AG08395 (cell line): ENCODE measurements at places on chromosomes 2 and 18.

DNA sequence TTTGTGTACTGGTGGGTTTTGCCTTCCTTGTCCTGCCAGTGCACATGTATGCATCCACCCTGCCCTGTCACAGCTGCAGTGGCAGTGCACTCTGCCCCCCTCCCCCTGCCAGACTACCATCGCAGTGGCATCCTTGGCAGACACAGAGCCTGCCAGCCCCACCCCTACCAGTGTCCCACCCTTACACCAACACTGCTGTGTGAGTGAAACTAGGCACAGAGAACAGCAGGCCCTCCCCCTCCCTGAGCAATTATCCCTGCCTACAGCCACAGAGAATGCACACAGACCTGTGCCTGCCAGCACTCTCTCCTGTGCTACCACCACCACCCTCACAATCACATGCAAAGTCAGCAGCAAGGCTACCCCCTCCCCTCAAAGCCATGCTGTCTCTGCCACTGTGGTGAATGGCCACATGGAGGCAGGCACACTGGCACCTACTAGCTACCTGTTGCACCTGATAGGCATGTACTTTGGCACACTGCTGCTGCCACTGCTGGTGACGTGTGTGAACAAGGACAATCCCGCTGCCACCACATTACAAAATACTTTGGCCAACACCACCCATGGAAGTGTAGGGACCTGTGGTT, 239.8 kb downstream of the CALCRL start:
- no peak for DNase-seq

GRCh38 chr2:180992994-180993393, 12.6 kb downstream of the UBE2E3 start:
- DNase-seq = no peak

DNA sequence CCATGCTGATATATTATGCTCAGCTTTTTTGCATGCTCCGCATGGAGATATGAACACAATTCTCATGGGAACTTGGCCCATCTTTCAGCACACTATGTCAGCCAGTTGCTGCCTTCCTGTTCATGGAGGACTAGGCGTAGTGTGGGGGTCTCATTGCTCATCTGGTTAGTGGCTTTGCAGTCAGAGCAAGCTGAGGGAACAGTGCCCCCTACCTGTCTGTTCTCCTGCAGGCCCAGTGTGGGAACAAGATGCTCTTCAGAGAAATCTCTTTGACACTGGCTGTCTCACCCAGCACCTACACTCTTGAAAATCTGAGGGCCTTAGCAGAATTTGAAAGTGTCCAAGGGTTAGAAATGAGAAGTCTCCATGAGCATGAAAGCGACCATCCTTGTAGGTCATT, 47.1 kb downstream of the SPTBN1 start:
- no peak for DNase-seq

GRCh38 chr18:77052983-77053309, 79.6 kb downstream of the MBP start:
- no peak for DNase-seq

DNA sequence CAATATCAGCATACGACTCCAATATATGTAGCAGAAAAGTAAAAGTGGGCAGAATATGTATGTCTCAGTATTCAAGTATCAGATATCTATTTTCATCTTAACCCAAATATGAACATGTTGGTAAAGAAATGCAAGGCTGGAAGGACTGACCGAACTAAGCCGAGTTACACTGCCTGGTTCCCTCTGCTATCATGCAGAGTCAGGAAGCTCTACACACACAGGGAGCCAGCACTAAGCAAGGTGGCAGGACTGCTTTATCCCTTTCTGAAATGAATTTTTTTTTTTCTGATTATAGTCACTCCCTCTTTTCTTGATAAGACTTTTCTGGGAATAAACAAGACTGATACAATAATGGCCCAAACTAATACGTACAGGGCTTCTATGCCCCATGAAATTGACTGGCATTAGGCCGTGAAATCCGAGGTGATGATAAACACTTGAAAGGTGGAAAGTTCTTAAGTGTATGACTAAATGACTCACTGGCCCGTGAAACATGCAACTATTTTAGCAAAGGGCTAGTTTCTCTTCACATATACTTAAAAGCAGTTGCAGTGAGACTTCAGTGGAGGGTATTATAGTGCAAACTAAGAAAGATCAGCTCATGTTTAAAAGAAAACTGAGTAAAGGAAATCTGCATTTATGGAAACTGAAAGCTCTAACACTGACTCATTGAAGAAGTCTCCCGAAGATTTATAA, 14.9 kb downstream of the DPP4 start:
- no peak for DNase-seq

- no peak for DNase-seq
These were observed 114.3 kb downstream of the CELF4 start for GRCh38 chr18:37451239-37451825.

DNA sequence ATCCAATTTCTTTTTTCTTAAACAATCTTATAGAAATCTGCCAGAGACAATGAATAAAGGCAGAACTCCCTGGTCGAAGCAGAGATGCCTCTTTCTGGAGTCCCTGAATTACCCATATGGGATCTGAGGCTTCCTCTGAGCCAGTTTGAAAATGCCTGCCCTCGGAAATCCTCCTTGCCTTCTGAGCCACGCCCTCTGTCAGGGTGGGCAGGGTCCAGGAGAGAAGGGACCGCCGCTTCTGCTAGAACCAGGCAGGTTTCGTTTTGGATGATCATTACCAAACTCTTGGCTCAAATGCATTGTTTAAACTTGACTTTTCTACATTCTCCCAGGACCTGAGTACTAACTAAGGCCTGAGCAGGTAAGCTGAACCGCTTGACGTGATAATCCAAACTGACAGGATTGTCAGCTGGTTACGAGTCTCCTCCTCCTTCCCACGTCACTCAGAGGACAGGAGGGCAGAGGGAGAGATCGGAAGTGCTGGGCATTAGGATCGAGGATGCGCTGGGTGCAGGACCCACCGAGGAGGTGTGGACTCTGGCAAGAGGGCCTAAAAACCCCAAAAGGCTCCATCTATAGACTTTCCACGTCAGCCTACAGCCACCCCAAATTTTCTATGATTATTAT, 128.4 kb downstream of the KLHL29 start:
- no peak for DNase-seq

DNA sequence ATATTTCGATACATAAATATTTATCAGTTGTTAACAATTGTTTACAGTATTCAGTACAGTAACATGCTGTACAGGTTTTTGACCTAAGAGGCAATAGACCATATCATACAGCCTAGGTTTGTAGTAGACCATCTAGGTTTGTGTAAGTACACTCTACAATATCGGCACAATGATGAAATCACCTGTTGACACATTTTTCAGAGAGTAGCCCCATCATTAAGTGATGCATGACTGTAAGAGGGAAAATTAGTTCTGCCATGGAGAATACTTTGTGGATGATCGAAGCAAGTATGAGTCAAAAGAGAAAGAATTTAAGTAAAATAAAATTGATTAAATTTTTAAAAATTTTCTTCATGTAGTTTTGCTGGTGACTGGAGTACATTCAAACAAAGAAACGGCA, 32.6 kb downstream of the VIT start:
- DNase-seq = no peak

DNA sequence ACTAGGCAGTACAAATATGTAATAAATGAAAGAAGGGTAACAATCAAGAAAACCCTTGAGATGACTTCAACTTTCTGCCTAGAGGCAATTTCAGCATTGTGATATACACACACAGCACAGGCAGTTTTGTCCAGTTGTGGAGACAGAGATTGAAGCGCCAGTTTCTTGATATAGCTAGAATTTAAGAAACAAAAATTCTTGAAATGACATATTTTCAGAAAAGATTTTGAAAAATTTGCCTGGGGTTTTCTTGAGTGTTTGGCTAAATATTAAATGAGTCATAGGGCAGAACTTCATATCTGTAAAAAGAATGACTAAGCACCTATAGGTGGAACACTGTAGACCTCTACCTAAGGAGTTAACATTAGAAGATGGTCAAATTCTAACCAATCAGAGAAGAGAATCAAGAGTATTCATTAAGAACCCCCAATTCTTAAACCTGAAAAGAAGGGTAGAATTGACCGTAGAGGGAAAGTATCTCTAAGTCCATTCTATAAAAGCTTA, 1266.8 kb upstream of the TMEFF2 start:
- no peak for DNase-seq

GRCh38 chr2:99861376-99861760, 281.0 kb downstream of the AFF3 start:
- DNase-seq = peak; percentile 35

DNA sequence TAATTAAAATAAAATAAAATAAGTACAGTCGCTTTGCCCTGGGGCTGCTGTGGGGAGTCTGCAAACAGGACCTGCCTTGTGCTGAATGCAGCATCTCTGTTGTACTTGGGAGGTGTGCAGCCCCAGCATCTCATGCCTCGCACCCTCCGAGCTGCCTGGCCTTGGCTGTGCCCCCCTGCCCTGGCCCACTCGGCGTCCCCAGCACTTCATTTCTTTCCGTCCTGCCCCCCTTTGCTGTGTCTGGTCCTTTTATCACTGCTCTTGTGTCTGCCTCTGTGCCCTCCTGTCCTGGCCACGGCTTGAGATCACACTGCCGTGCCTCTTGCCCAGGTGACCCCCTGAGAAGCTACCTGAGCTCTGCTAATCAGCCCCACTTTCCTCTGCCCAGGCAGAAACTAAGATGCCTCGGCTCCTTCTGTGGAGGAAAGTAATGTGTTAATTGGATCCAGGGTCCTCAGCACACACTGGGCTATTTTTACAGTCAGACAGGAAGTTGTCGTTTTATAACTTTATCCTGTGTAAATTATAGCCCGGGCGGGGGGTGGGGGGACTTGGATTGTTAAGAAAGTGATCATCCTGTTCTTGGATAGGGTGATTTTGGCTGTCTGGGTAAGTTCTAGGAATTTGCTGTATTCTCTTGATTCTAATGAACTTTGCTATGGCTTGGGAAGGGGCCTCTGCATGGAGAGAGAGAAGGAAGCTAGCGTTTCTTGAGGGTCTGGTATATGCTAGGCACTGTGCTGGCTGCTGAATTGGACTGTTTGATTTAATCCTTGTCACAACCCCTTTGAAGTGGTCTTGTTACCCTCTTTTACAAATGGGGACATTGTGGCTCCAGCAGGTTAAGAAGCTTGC, 69.4 kb downstream of the AGAP1 start:
- DNase-seq = no peak

DNA sequence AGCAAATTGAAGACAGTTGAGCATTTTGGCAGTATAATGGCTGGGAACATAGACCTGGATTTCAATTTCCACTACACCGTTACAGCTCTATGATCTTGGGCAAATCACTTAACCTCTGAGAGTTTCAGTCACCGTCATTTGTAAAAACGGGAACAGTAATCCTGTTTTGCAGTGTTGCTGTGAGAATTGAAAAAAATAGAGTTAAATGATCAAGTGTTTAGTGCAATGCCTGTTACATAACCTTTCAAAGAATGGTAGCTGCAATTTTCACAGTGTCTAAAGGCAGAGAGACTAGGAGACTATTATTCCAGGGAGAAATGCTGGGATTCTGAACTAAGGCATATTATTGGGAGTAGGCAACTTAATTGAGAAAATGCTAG, 2.0 kb downstream of the AGPS start:
- no peak for DNase-seq

DNA sequence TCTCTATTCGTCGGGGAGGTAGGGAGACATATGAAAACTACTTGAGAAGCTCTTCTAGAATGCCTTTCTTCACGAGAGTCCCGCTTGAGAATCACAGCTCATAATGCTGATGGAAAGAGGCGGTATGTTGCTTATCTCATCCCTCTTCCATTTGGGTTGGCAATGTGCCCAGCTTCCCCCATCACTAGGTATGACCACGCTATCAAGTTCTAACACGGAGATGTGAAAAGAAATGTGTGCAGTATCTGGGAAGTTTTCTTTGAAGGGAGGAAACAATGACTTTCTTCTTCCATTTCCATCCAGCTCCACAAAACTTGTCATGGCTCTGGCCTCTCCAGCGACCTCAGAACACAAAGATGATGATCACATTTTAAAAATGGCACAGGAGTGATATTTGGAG, 742.4 kb downstream of the DCDC2C start:
- DNase-seq = no peak

DNA sequence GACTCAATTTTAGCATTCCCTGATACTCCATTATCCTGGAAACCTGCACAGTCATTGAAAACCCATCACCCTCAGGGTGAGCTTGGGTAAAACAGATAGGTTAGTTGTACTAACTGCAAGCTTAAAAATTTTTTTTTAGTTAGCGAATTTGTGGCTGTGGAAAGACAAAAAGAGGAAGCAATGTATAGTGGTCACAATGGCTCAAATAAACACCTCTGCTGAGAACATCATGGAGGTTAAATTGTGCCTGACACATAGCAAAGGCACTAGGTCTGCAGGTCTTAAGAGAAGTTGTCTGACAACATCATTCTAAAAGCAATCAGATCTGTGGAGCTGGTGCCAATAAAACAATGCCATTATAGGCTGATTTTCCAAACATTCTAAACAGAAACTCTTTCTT, 84.4 kb upstream of the CAVIN2 start:
- DNase-seq = no peak

- DNase-seq = no peak
These were observed 42.9 kb downstream of the TMEM37 start for GRCh38 chr2:119474371-119475224.

- DNase-seq = peak; percentile 49
These were observed 59.8 kb upstream of the IL1R1 start for GRCh38 chr2:102082571-102083392.

DNA sequence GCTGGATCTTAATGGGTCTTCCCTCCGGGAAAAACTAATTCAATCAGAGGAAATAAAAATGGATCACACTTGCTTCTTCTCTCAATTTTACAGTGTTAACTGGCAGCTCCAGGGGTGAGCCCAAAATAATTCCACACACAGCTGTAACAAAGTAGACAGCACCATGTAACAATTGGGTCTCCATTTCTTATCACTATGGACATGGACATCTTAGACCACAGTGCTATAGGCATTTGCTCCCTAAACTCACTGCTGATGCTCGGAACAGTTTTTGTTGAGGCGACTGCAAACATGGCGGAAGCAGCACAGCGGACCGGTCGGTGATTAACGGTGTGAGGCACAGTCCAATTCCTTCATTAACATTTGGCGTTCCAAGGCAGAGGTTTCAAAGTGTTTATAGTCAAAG, 144.7 kb upstream of the NCK2 start:
- DNase-seq = no peak

DNA sequence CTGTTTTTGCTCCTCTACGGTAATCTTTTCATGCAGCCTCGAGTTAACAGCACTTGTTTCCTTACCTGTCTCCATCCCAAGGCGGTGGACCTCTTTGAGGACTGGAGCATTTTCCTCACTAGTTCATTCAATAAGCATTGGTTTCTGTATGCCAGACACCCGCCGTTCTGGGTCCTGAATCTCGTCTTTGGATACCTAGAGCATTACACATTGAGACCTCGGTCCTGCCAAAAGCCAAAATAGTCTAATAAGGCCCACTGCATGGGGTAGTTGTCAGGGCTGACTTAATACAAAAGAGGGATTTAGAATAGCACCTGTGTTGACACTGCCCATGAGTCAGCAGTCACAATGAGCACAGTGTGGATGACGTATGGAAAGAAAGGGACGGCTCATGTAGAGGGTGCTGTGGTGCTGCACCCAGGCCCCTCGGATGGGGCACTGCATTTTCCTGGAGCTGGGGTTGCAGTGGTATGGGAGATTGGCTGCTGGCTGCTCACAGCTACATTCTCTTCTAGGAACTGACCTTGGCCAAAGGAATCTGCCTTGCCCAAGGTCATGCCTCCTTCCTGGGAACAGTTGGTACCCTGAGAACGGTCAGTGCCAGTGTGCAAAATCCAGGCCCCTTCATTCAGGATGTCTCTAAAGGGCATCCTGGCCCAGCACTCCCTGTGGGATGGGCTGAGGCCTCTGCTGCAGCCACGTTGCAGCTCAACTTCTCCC, 126.9 kb upstream of the NCK2 start:
- no peak for DNase-seq
